AG08395 (cell line): ENCODE measurements at places on chromosomes 4 and X.

- DNase-seq, result peak; percentile 47
Observed at GRCh38 chr4:173360587-173361221, 10.1 kb upstream of the SAP30 start.

DNA sequence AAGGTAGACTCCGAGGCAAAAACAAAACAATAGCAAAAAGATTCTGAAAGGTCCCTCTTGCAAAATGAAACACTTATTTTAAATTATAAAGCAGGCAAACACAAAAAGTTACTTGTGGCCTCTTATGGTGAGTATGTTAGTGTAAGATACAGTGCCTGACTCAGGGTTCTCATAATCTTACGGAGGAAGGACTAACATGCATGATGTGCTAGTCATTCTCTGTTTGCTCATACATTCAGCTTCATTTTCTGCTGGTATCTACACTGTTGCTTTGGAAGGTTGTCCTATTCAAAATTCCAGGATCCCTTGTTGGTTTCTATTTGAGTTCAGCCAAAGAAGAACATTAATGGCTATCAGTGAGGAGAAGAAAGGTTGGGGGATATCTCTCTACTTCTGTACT lies 249.1 kb upstream of the FAM47A start:
- no peak for DNase-seq

DNA sequence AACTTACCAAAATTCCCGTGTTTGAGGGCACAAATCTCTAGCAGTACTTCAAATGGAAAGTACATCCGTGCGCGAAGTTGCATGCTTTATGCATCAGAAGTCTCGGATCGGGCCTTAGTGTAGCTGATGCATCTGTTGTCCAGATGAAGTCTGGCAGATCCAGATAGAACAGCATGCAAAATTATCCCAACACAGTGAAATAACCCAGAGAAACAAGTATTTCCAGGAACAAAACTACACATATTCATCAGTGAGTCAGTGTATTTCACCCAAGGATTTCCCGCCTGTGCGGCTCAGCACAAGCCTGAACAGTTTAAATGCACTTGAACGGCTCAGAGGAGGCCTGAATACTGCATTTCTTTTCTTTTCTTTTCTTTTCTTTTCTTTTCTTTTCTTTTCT lies 27.4 kb upstream of the CLDN24 start:
- peak; percentile 84 for DNase-seq

DNA sequence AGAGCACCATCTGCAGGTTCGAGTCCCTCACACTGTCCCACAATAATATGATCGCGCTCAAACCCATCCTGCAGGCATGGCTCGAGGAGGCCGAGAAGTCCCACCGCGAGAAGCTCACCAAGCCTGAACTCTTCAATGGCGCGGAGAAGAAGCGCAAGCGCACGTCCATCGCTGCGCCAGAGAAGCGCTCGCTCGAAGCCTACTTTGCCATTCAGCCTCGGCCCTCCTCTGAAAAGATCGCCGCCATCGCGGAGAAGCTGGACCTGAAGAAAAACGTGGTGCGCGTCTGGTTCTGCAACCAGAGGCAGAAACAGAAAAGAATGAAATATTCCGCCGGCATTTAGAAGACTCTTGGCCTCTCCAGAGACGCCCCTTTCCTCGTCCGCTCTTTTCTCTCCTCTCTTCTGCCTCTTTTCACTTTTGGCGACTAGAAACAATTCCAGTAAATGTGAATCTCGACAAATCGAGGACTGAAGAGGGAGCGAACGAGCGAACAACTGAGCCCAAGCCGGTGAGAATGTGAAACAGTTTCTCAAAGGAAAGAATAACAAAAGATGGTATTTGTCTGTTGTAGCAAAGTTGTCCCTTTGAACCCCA lies 1.9 kb downstream of the POU4F2 start:
- DNase-seq, result no peak

DNA sequence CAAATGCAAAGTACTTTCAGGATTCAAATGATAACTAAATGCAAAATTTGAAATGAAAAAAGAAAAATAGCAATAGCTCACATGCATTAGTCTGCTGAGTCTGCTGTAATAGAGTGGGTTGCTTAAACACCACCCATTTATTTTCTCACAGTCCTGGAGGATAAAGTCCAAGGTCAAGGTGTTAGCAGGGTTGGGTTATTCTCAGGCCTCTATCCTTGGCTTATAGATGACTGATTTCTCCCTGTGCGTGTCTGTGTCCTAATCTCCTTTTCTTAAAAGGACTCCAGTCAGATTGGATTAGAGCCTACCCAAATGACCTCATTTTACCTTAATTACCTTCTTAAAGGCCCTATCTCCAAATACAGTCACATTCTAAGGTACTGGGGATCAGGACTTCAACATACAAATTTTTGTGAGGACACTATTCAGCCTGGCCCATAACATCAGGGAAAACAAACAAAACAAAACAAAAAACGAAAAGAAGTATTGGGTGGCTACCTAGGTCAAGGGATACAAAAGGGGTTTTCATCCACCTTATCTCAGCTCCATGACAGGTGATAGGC lies 6.3 kb upstream of the TBL1X start:
- no peak for DNase-seq

- DNase-seq, result peak; percentile 78
Observed at GRCh38 chr4:78784236-78784865, 8.2 kb downstream of the BMP2K start.

- no peak for DNase-seq
Observed at GRCh38 chr4:1722551-1723118, 1.3 kb downstream of the TACC3 start.

DNA sequence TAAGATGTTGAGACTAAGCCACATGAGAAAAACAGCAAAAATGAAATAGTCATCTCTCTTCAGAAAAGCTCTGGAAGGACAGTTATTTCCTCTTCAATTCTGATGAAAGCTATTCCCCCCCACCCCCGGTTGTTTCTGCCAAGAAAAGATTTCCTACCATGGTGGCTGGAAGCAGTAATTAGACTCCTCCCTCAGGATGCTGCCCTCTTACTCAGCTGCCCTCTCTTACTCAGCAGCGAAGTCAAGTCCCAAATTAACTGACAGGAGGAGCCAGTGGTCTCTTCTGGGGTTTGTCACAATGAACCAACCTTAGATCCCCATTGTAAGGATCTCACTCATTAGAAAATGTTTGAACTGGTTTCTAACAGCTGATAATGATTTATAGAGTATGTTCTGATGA lies 38.0 kb downstream of the GPM6B start:
- DNase-seq, result peak; percentile 64

GRCh38 chr4:165537028-165537648 lies 158.3 kb downstream of the CPE start:
- DNase-seq, result peak; percentile 43

DNA sequence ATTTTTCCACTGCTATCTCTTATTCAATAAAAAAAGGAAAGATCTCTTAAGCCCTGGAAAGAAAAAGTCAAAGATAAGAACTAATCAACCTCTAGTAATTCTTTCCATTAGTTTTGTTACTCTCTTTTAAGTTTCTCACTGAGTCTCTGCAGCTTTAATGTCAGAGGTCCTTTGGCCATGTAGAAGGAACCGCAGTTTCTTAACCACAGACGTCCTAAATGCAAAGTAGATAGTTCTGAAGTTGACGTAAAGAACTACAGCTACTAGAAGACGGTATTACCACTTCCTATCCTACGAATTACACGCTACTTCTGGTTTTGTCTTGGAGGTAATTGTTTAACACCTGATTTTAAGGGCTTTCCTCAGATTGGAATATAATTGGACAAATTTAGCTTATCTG lies 325.9 kb downstream of the ANKRD50 start:
- DNase-seq, result no peak

GRCh38 chrX:4005281-4005680 lies 291.8 kb upstream of the PRKX start:
- no peak for DNase-seq

GRCh38 chr4:2866160-2866861 lies 22.7 kb downstream of the ADD1 start:
- no peak for DNase-seq

DNA sequence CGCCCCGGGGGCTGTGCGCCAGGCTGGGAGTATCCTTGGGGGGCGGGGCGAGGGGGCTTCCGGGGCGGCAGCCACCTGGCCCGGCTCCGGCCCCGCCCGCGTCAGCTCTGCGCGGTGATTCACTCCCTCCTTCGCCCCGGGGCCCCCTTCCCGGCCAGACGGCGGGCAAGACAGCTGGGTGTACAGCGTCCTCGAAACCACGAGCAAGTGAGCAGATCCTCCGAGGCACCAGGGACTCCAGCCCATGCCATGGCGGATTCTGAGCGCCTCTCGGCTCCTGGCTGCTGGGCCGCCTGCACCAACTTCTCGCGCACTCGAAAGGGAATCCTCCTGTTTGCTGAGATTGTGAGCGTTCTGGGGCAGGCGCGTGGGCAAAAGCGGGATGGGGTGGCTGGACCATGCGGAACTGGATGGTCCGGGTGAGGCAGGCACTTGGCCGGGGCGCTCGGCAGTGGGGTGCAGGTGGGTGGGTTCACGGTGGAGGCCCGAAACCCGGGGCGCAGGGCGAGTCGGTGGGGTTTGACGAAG lies at the start of gene PLP2:
Gene PLP2, plus strand, starts transcription at position 147 of the 528 bp plus-strand sequence. Its CDS starts 103 bp downstream, at position 250.
- peak; percentile 32 for DNase-seq

DNA sequence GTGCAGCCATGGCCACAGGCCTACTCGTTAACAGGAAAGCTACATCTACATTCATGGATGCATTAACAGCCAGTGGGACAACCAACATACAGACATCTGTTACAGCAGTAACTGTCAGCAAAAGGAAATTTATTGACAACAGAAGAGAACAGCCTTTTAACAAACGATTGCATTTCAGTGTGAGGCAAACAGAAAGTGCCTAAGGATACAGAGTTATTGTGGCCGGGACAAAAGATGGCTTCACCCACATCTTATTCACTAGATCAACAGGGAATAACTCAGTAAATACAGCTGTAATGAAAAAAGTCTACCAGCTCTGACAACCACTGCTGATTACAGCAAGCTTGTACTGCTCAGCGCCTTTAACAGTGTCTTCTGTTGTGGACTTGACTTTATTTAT lies 61.5 kb upstream of the TBL1X start:
- no peak for DNase-seq
